ENCODE measurements at places on chromosomes 4 and X.
A peak's percentile ranks its signal among the peaks of the same experiment; 100 is the strongest.

GRCh38 chr4:40648742-40649281 lies 19.1 kb upstream of the RBM47 start:
- no peak for DNase-seq

DNA sequence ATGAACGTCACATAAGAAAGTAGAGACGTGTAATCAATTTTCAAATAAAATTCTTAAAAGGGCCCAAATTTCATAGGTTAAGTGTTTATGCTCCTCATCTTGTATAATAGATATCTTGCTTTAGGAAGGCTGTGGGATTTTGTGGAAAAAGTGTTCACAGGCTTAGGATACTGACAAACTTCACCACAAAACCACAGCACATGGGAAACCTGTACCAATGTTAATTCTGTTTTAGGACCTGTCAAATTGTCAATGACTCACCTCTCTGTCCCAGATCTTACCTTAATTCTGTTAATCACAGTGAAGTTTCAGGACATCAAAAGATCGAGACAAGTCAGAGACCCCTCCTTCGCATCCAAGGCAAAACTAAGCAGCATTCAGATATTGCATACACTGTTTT lies 24.2 kb downstream of the FGFBP1 start:
- DNase-seq, result no peak

DNA sequence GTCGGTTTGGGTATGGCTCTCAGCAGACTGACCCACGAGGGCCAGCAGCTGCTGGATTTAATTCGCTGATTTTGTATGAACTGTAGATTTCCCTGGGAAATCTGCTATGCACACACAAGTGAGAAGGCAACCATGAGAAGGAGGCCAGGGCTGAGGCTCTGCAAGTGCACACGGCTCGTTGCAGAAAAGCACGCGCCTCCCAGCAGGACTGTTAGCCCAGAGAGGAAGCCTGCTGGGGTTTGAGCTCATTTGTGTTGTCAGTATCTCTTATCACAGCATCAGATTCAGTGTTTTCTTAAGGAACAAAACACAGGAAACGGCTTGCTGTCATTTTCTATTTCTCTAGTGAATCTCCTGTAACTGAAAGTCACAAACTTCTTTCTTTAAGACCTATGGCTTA lies 296.2 kb upstream of the FAT1 start:
- DNase-seq, result no peak

DNA sequence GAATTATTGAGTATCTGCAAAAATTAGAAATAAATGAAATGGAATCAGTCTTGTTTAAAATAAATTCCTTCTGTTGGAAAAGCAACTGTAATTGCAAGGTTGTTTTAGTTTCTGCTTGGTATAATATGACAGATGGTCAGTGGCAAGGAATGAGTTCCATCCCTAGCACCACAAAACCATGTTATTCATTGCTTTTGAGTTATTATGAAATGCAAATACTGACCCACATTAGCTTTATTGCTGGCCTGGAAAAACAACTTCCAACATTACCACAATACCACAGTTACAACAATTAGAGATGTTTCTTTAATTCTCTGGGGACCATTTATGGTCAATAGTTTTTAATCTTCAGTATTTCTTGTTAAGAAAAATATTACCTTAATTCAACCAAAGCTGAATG lies 194.4 kb downstream of the TMA16 start:
- no peak for DNase-seq

DNA sequence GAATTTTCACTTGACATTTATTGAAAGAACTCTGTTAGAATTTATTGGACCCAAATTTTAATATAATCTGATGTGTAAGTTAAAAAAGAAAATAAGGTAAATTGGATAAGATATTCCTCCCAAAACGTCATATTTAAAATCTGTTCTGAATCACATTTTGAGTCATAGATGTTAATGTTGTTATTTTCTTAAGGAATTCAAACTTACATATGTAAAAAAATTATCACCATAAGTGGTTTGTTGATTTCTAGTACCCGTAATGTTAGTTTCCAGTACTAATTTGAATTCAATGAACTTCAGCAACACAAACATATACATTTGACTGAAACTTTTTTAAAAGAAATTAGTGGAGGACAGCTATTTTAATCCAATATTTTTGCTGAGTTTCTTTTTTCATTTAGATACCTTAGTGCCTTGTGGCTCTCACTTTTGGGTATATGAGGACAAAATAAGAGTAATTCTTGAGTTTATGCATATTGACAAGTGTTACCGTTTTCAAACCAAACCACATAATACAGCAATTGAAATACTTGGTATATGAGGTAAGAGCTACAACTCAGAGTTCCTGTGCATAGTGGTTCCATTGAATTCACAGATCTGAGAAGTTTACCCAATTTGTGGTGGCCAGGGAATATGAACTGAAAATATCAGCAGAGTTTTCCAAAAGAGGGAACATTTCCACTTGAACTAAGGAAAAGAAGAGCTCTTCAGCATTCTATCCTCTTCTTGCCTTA lies 71.8 kb downstream of the C4orf46 start:
- DNase-seq, result no peak

DNA sequence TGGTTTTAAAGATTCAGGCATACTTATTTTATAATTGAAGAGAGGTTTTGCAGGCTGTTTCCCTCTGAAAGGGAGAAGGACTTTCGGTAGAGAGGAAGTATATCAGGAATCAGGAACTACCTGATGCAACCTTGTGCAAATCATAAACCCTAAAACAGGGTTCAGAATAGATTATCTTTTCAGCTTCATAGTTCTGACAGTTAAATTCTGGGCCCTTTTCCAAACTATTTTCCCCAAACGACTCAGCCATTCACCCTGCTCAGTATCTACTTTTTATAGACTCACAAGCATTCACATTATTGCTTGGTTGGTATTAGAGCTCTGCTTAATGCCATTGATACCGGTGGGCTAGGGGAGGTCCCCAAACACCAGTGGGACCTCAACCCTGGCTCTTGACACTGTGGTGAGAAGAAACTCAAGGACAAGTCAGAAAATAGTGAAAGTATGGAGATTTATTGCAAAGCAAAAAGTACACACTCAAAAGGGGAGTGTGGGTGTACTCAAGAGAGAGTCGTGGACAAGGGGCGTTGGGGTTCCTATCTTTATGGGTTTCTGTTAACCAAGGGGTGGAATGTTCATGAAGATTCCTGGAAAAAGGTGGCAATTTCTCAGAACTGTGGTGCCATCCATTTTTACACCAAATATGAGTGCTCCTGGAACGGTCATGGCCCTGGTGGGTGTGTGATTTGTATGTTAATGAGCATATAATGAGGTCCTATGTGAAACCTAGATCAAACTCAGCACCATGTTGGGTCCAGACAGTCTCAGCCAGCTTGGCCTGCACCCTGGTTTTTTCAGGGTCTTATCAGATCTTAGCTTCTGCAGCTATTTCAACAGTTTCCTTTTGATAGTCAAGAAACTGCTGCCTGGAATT lies 238.3 kb downstream of the DCLK2 start:
- no peak for DNase-seq

GRCh38 chr4:158347556-158347955 lies 137.3 kb downstream of the TMEM144 start:
- DNase-seq, result no peak

DNA sequence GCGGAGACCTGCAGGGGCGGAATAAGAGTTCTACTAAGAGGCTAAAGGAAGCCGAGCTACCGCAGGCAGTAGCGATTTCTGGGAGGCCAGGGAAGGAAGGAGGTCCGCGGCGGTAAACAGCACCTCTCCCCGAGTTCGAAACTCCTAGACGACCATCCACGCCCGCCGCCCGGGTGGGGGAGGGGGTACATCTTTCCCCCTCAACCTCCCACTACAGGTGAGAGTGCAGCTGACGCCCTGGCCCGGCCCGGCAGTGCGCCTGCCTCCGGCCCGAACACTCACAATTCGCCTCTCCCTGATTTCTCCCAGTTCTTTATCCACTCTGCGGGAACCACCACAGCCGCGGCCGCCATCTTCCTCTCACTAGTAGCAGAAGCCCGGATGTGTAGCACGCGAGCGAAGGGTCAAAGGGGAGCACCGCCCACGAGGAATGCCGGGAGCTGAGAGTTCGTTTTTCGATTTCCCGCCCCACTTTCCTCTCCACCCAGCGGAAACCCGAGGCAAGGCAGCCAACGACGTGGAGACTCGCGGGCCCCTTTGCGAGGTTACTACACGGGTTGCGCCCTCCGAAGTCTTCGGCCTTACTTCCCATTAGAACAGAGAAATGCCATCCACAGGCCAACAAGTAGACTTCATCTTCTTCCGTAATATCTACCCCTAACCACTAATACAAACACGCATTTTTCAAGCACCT lies at the start of gene THOC2:
Gene THOC2, minus strand, starts transcription at position 383 of the 694 bp plus-strand sequence. Its CDS starts 30 bp downstream, at position 353.
- peak; percentile 83 for DNase-seq

- no peak for DNase-seq
Measured at GRCh38 chrX:42119076-42119475, 195.7 kb upstream of the CASK start.

DNA sequence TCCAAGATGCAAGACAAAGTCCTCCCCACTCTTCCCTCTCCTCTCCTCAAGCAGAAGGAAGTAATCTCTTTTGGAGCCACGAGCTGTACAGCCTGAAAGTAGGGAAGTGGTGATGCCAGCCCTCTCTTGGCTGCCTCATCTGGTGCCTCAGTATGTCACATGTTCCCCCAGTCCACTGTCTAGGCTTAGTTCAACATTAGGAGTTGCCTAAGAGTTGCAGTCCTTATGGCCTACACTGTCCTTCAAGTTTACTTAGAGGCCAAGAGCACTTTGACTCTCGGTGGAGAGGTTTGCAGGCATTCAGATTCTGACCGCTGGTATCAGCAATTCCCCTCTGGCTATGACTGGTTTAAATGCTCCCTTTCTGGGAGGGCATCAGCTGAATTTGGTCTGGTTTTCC lies 735.6 kb downstream of the GLUD2 start:
- no peak for DNase-seq

GRCh38 chrX:18490806-18491555 lies 65.6 kb downstream of the CDKL5 start:
- no peak for DNase-seq

DNA sequence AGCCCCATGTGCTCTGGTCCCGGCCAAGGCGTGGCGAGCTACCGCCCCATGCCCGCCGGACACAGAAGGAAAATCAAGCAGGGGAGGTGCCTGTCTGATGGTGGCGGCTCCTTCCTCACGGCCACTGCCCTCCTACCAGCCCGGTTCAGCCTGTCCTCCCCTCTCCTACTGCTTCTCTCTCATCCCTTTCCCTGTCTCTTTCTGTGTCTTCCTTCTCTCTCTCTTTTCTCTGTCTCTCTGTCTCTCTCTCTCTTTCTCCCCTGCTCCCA lies 279.1 kb downstream of the ASMT start:
- no peak for DNase-seq

DNA sequence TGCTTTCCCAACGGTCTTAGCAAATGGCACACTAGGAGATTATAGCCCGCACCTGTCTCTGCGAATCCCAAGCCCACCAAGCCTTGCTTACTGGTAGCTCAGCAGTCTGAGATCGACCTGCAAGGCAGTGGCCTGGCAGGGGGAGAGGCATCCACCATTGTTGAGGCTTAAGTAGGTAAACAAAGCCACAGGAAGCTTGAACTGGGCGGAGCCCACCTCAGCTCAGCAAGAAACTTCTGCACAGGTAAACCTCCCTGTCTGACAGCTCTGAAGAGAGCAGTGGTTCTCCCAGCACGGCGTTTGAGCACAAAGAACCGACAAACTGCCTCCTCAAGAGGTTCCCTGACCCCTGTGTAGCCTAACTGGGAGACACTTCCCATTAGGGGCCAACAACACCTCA lies 42.8 kb downstream of the BRWD3 start:
- DNase-seq, result no peak

DNA sequence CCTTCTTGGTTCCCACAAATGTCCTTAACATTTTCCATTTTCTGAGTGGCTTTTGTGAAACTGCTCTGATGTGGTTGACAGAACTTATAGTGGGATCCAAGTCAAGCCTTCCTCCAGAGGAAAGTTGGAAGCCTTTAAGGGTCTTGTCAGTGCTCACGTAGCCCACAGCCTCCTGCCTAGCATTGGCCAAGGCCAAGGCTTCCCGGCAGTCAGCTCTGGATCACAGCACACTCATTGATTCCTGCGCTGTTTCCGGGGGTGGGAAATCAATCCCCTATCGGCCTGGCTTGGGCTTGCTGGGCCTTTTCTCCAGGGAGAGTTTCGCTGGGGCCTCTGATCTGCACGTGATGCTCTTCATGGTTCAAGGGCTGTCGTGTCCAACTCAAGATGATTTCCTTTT lies 76.1 kb downstream of the SLC9A6 start:
- no peak for DNase-seq

- no peak for DNase-seq
Measured at GRCh38 chr4:88753658-88754571, 56.3 kb upstream of the NAP1L5 start.

GRCh38 chr4:7817877-7818398 lies 121.7 kb downstream of the AFAP1 start:
- no peak for DNase-seq

DNA sequence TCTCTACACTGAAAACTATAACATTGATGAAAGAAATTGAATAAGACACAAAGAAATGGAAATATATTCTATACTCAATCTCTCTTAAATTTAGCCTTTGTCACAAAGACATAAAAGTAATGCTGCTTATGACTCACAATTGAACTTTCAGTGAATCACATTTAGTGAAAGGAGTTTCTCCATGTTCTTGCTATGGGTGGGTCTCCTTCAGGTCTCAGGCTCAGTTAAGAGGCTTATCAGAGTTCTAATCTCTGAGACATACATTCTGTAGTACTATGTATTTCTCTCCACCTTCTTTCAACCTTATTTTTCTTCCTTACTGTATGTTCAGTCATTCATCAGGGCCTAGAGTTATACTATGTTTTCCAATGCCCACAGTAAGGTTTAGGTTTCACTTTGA lies 220.9 kb downstream of the DTHD1 start:
- no peak for DNase-seq

- DNase-seq, result no peak
Measured at GRCh38 chrX:40146262-40147125, 48.7 kb upstream of the BCOR start.

GRCh38 chr4:1939664-1940509 lies 68.7 kb downstream of the NSD2 start:
- no peak for DNase-seq

GRCh38 chr4:6594826-6595355 lies 19.9 kb downstream of the MAN2B2 start:
- DNase-seq, result no peak

GRCh38 chr4:16488084-16488483 lies 261.8 kb upstream of the TAPT1 start:
- no peak for DNase-seq

- no peak for DNase-seq
Measured at GRCh38 chr4:175339100-175339707, 421.0 kb downstream of the ADAM29 start.

DNA sequence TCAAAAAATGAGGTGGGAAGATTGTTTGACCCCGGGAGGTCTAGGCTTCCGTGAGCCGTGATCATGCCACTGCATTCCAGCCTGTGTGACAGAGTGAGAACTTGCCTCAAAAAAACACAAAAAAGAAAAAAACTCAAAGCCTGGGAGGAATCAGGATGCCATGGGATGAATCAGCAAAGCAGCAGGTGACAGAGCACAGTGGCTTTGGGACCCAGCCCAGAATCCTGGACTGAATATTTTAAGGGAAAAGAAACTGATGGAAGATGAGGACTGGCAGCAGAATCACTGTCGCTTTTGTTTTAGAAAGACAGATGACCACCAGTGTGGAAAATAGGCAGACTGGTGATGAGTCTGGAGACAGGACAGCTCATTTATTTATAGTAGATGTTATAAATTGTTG lies 16.6 kb downstream of the S100G start:
- DNase-seq, result no peak

- DNase-seq, result no peak
Measured at GRCh38 chr4:25658357-25658771, 2.7 kb downstream of the SLC34A2 start.

All from stimulated activated CD4-positive, alpha-beta T cell treated with anti-CD3 and anti-CD28 coated beads, Interleukin-4, amount 100 ng/mL, for 24 hours (primary cell).